ENCODE measurements at places on chromosomes 3 and 15.

DNA sequence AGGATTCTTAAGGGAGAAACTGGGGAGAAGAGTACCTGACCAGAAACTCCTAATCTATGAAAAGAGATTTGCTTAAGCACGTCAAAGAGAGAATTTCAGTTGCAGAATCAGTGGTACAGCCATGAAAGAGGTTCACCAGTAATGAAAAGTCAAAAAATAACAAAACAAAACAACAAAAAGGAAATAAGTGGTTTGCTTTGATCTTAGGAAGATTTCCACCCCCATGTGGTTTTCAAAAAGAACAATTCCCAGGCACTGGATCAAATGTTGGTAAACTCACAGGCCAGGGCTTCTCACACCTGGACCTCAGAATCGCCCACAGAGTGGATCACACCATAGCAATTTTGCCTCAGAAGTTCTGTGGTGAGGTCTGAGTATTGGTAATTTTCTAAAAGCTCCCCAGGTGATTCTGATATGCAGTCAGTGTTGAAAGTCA is 67.5 kb downstream of the TMEM39A start:
- no peak for DNase-seq

- DNase-seq = peak; percentile 82
Measured at GRCh38 chr15:67120839-67121643, 55.6 kb downstream of the SMAD3 start.

DNA sequence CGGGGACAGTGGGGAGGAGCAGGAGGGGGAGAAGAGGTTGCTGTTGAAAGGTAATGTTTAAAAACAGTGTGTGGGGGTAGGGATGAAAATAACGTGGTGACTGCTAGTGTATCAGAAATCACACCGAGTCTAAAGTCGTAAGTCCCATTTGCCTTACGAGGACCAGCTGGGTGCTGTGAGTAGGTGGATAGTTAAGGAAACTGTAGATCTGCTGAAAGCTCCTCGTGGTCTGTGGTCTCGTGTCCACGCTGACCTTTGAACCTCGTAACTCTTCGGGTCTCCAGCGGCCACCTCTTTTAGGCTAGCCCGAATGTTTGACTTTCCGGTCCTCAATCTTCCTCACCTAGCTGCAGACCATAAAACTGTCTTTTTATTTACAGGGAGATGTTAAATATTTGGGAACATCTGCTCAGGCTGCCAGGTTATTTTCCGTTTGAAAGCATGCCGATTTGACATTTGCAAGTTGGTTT is 29.3 kb upstream of the ST3GAL6 start:
- DNase-seq = no peak

DNA sequence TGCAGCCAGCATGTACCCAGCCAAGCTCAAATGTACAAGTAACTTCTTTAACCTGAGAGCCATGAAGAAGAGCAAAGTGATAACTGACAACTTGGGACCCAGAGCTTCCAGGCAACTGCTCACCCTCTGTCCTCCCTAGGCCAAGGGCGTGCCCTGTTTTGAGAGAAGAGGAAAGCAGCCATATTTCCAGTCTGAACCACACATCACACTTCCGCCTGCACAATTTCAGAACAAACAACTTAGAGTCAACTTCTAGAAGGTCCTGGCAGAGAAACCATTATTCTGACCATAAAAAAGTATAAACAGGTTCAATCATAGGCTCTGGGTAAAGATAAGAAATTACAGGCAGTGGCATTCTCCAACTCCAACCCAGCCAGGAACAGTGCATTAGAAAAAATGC is 50.1 kb downstream of the ITGB5 start:
- no peak for DNase-seq

GRCh38 chr15:31752065-31752762 is 278.1 kb upstream of the CHRNA7 start:
- DNase-seq = no peak

DNA sequence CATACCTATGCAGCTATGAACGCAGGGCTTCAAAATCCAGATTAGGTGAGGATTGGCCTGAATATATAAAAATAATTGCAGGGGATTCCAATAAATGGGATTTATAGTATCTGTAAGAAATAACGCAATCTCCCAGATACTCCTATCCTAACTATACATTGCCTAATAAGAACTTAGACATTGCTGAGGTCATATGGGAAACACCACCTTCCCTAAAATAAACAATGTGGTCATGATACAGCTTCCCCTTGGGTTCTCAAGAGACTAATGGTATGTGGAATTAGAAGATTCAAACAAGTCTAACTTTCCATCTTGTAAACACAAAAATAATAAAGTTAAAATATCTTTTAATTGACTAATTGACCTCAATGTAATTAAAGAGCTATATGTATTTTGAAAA is 28.2 kb downstream of the UBE3A start:
- no peak for DNase-seq

DNA sequence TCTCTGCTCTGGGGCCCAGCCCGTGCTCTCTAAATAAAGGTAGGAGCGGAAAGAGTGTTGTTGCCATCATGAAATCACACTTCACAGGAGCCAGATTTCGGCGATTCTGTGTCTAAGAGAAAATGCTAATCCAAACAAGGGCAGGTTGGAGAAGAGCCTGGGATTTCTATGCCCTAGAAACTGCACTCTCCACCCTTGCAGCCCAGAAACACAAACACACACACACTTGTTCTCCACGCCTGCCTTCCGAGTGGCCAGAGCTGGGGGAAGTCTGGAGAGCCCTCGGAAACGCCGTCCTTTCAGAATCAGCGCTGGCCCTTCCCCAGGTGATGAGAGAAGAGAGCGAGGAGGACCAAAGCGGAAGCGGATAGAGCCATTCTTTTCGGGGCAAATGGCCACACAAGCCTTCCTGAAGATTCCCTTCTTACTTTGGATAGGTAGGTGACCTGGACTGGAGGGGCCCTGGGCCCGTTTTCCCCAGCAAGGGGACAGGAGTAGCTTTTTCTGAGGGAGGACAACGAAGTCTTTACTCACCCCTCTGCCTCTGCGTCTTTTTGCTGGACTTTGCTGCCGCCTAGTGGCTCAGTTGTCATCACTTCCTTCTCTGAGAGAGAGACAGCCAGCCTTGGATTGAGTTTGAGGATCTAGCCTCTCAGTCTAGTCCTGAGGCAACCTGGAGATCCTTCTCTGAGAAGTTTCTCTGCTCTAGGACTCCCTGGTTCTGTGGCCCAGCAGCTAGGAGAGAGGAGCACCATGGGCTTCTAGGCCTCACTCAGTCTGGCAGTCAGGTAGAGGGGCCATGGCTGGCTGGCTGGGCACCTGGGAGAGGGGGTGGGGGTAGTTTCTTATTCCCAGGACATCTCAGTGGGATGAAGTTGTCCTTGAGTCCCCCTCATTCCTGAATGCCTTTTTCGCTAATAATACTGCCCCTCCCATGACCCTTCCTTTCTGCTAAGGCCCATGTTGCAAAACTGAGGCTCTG is 37.7 kb downstream of the SENP8 start:
- peak; percentile 86 for DNase-seq

DNA sequence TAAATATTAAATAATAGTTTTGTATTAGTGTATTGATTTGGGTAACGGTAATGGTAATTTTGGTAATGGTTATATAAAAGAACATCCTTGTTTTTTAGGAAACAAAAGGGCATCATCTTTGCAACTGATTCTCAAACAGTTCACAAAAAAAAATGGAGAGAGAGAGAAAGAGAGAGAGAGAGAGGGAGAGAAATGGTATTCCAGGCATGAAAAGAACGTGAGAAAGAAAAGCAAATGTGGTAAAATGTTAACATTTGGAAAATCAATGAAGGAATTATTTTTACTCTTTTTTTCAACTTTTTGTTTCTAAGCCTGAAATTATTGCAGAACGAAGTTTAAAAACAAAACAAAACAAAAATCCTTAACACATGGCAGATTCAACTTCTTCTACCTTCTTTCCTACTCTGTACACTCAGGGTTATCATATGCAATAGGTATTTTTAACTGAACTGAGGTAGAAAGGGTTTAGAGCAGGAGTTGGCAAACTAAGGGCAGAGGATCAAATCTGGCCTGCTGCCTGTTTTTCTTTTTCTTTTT is 2.2 kb upstream of the GLB1 start:
- no peak for DNase-seq

DNA sequence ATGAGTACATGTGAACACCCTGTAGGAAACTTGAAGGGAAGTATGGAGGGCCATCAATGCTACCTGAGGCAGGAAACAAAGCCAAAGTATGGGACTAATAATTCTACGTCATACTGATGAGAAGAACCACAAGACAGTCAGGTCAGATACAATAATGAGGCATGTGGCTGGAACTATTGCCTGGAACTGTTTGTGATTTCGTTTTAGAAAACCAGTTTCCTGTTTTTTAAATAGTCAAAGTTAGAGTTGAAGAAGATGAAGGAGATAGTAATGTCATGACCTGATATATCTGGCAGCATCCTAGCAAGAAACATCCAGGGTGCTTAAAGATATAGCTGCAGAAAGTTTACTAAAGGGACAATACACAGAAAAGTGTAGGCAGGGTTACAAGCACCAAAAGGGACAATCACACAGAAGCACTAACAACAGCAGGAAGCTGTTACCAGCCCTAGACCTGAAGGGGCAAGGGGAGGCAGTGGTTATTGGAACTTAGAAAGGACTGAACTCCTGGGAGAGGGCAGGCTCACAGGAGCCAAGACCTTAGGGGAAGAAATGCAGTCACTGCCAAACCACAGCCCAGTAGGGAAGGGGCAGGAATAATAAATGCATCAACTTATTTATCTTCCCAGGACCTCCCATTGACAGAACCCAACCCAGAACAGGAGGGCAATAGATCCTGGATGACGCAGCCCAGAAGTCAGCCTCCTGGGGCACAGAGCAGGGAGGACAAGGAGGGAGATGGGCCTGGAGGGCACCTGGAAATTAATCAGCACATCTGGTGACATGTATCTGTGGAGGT is 302.1 kb upstream of the STT3B start:
- no peak for DNase-seq

- no peak for DNase-seq
Measured at GRCh38 chr3:197833930-197834715, 43.1 kb downstream of the LRCH3 start.

GRCh38 chr15:68427963-68428362 is 4.0 kb downstream of the ITGA11 start:
- DNase-seq = no peak

- peak; percentile 8 for DNase-seq
Measured at GRCh38 chr3:127135241-127136023, 57.5 kb upstream of the PRR23E start.

- no peak for DNase-seq
Measured at GRCh38 chr3:46660543-46661523, 32.6 kb downstream of the ALS2CL start.

GRCh38 chr15:56244811-56245576 is 1.3 kb upstream of the RFX7 start:
- peak; percentile 38 for DNase-seq

DNA sequence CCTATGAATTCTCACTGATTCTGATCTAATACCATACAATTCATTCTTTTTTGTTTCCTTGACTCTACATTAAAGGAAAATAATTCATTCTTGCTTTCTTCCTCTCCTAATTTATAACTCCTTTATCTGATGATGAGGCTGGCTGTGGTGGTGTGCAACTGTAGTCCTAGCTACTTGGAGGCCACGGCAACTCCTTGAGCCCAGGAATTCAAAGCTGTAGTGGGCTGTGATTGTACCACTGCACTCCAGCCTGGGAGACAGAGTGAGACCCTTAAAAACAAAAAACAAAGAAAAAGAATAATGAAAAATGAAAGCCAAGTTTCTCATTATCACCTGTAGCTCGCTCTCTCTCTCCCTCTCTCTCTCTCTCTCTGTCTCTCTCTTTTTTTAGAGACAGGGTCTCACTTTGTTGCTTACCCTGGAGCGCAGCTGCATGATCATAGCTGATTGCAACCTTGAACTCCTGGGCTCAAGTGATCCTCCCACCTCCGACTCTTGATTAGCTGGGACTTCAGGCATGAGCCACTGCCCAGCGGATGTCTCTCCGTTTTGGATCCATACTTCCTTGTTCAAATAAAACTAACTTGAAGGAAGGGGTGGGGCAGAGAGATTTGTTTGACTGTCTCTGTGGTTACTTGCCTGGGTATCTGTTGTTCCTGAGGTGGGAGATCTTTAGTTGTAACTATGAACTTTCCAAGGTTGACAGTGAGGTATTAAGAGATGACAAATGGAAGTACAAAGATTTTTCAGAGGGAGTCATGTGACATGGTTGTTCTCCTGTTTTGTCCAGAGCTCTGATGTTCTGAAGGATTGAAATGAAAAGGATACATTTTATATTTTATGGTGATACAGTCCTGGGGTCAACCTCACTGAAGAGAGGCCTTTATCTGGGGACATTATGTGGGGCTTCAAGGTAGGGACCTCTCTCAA is 46.9 kb downstream of the STARD9 start:
- DNase-seq = no peak

GRCh38 chr3:172192830-172193415 is 153.5 kb downstream of the FNDC3B start:
- no peak for DNase-seq

- DNase-seq = no peak
Measured at GRCh38 chr3:11641683-11642430, 1.9 kb downstream of the VGLL4 start.

- DNase-seq = no peak
Measured at GRCh38 chr3:79167651-79168416, 600.0 kb downstream of the ROBO1 start.

DNA sequence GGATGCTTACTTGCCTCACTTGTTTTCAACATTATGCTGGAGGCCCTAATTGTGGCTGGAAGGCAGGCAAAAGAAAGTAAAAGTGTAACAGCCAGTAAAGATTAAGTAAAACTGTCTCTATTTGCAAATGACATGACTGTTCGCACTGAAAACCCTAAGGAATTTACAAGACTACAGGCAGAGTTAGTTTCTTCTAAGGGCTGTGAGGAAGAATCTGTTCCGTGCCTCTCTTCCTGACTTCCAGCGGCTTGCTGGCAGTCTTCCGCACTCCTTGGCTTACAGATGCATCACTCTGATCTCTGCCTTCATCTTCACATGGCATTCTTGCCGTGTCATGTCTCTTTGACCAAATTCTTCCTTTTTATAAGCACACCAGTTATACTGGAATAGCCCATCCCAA is 86.1 kb downstream of the DLG1 start:
- no peak for DNase-seq

- no peak for DNase-seq
Measured at GRCh38 chr15:90471769-90472168, 58.0 kb upstream of the CRTC3 start.

DNA sequence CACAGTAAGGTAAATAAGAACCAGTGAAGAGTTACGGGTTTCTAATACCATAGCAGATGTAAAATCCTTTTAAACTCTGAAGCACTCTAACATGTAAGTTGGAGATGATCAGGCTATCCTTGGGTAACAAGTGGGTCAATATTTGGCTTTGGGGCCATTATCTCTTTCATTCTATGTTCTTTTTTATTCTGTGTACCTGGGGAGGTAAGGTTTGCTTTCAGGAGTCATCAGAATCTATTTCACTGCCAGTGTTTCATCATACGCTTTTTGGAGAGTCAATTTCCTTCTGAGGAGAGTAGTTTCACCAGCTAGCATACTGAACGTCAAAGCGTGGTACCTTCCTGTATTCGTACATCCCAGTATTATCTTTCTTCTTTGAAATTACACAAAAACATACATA is 166.5 kb downstream of the GMNC start:
- no peak for DNase-seq

- no peak for DNase-seq
Measured at GRCh38 chr3:125129512-125129997, 73.8 kb upstream of the HEG1 start.
